NCI-H69 (cell line): ENCODE measurements at places on chromosomes 6 and 20.

DNA sequence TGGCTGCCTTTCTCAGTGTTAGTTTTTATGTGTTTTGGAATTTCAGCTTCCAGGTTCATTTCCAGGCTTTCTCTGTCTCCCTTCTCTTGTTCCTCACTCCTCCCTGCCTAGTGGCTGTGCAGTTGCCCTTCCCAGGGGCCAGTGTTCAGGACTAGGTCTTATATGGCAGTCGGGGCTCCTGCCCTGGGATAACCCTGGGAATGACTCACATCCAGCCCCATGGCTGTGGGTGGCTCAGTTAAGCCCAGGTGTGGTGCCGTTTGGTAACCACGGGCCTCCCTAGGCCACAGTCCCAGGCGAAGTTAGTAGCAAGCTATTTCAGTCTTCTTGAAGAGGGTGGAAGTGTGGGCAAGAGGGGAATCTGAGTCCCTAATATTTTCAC lies 57.4 kb upstream of the DDR1 start:
- DNase-seq = no peak

GRCh38 chr6:89251170-89251569 lies 34.0 kb upstream of the GABRR1 start:
- no peak for DNase-seq

DNA sequence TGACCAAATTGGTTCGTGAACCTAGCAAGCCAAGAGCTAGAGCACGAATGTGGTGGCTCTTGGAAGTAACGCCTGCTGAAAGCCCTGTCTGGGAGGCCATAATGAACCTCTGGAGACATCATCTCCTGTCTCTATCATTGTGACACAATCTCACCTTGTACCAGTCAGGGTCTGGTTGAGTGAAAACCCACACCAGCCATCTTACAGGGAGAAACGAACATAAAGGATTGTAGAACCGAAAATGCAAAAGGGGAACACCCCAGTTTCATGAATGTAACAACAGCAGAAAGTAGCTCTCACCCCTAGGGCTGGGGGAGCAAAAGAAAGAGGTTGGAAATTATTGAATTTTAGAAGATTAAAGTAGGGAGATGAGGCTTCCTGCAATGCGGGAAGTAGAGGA lies 50.9 kb upstream of the TAB2 start:
- no peak for DNase-seq

- peak; percentile 99 for DNase-seq
These were observed 109.0 kb downstream of the RALGAPA2 start for GRCh38 chr20:20603339-20603990.

DNA sequence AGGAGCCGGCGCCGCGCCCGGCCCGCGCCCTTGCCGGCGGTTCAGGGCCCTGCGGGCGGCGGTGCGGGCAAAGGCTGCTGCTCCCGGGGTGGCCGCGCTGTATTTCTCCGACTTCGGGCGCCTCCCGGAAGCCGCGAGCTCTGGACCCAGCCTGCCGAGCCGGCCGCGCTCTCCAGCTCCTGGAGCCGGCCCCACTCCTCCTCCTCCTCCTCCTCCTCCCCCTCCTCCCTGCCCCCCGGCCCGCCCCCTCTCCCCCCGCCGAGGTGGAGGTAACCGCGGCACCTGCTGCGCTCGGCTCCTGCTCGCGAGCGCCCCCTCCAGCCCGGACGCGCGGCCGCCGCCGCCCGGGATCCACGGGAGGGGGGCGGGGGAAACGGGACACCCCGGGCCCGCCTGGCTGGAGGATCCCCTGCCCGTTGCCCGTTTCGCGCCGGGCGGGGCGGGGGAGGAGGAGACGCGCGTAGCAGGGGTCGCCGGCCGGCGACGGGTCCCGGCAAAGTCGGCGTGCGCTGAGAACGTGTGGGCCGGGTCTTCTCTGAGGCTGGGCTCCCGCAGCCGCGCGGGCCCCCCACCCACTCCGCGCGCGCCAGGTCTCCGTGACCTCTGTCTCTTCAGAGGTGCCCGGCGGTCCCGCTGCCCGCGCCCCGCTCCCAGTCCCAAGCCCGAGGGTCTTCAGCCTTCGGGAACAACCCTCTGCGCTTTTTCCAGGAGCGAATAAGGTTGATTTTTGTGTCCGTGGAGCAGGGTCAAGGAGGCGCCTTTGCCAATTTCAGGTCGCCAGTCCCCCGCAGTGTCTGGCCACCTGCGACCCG lies at the start of gene SLC22A23:
SLC22A23 (minus strand) TSS at position 153 of the 812 bp plus-strand sequence. CDS start 491 bp downstream, outside the sequence.
- DNase-seq = peak; percentile 95

DNA sequence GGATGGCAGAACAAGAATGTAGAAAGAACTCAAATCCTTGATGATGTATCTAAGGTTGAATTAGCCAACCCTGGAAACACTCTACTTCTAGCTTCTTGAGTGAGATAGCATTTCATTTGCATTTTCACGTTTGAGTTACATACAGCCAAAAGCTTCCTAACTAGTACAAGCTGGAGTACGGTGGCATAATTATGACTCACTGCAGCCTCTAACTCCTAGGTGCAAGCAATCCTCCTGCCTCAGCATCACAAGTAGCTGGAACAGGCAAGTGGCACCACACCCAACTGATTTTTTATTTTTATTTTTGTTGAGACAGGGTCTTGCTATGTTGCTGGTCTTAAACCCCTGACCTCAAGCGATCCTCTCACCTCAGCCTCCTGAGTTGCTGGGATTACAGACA lies 36.5 kb upstream of the STK35 start:
- DNase-seq = no peak

DNA sequence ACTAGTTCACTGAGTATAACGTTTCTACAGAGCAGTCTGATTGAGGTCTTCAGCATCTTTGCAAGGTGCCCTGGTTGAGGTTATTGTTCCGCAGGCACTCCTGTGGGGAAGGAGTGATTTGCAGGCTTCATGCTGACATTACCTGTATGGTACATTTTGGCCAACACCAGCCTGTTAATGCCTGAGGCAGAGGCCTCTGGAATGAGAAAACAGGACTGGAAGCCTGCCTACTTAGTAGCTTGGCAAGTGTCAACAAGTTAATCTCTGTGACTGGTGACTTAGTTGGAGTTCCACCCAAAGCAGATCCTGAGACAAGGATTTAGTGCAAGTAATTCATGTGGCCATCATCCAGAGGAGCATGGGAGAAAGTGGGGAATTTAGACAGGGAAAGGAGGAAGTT lies 24.6 kb downstream of the MAS1 start:
- DNase-seq = no peak

GRCh38 chr6:56595490-56596122 lies 47.1 kb downstream of the DST start:
- DNase-seq = peak; percentile 78

GRCh38 chr20:59455402-59456341 lies 148.7 kb upstream of the PHACTR3 start:
- peak; percentile 65 for DNase-seq

DNA sequence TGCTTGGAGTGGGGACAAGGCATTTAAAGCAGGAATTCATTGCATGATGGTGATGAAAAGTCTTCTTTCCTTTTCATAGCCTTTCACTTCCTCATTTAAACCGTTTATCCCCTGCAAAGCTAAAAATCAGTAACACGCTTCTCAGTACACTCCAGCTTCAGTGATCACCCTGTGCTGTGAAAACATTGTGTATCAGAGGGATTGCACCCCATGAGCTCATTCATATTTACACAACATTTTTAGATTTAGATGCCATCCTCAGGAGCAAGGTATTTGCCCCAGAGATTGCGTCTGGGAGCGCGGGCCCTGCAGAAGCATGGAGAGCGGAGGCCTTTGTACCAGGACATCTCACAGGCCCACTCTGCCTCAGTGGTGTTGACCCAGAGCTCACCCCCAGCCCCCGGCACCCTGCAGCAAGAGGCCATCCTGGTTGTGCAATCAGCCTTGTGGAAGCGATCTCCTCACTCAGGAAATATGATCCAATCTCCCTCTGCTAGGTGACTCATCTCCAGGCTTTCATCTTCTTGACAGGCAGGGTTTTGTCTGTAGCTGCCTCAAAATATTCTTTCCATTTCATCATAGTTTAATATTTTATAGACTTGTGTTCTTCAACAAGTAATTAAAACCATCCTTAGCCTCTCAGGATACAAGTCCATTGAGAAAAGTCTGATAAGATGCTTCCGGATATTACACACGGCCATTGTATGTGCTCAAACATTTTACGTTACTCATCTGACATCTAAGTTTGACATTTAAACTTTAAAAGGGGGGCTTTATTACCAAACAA lies 38.9 kb upstream of the THBS2 start:
- no peak for DNase-seq

GRCh38 chr6:151130329-151130728 lies 109.4 kb upstream of the AKAP12 start:
- DNase-seq = no peak

GRCh38 chr6:77450924-77451323 lies 12.4 kb downstream of the HTR1B start:
- no peak for DNase-seq

GRCh38 chr20:34753706-34754461 lies 49.7 kb downstream of the TP53INP2 start:
- DNase-seq = no peak

DNA sequence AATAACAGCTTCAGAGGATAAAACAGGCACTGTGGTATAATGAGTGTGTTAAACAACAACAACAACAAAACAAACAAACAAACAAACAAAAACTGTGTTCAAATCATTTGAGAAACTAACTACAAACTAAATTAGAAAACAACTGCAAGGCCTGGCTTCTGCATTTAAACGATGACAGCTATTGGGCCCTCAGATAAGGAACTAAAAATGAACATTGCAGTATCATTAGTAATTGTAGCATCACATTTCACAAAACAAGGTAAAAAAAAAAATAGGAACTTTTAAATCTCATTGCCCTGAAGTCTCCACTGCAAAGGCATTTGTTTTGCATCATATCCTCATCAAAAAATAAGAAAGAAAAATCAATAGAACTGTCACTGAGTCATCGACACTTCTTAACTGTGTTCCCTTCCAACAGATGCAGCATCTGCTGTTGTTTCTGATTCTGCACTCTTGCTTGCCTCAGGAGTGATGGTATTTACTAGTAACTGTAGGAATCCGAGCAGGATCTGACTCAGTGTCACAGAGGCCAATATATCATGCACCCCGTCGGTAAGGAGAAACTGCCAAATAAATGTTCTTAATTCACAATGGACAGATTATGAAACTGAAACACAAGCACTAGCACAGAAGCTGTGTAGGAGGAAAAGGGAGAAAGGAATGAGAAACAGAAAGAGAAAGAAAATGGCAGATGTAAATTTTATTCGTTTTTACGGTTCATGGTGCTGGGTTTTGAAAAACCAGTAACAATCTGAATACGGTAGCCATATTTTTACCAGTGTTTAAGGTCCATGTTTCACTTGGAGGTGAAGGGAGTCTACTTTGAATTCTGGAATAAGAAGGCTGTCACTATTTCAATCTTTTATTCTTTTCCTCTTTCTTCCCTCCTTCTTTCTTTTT lies 365.7 kb upstream of the EPHA7 start:
- DNase-seq = peak; percentile 25

DNA sequence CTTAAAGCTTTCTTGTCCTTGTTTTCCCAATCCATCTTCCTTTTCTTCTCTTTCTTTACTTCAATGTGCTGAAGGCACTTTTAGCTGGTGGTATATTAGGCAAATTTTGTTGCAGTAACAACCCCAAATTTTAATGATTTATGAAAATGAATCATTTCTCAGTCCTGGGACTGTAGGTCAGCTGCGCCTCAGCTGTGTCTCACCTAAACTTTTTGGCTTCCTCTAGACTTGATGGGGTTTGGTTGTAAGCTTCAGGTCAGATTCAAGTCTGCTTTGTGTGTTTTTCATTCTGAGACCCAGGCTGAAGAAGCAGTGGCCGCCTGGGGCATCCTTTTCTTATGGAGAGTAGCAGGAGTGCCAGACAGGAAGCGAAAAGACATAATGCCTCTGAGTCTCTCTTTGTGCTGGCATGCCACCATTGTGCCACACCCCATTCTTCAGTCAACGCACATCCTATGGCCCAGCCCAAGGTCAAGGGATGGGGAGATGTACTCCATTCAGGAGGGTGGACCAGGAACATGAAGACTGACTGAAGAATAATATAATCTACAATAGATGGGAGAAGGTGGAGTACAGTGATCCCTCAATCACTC lies 28.9 kb upstream of the CD83 start:
- DNase-seq = peak; percentile 16

GRCh38 chr6:4588163-4588562 lies 188.0 kb upstream of the CDYL start:
- DNase-seq = no peak

- DNase-seq = no peak
These were observed 30.1 kb downstream of the ANKRD60 start for GRCh38 chr20:58198384-58198783.

GRCh38 chr6:137213813-137214212 lies 5.4 kb downstream of the IFNGR1 start:
- DNase-seq = no peak

- DNase-seq = no peak
These were observed 66.6 kb downstream of the PHACTR3 start for GRCh38 chr20:59670786-59671492.

DNA sequence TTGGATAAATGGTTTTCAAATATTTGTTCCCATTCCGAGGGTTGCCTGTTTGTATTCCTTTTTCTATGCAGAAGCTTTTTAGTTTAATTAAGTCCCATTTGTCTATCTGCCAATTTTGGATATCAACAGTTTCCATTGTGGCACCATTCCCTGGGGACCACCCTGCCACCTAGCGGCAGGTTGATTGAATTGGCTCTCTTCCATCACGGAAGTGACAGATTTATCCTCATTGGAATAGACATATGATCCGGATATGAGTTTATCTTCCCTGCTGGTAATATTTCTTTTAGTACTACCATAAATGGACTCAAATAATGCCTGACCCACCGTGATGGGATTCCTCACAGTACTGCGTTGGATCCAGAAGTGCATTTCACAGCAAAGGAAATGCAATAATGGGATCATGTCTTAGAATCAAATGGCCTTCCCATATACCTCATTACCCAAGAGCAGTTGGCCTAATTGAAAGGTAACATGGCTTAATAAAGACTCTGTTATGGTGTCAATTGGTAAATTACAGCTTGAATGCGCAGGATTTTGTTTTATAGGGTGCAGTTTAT lies 327.0 kb downstream of the BMP2 start:
- DNase-seq = peak; percentile 93

GRCh38 chr6:126753606-126754005 lies 364.9 kb upstream of the RSPO3 start:
- DNase-seq = no peak

DNA sequence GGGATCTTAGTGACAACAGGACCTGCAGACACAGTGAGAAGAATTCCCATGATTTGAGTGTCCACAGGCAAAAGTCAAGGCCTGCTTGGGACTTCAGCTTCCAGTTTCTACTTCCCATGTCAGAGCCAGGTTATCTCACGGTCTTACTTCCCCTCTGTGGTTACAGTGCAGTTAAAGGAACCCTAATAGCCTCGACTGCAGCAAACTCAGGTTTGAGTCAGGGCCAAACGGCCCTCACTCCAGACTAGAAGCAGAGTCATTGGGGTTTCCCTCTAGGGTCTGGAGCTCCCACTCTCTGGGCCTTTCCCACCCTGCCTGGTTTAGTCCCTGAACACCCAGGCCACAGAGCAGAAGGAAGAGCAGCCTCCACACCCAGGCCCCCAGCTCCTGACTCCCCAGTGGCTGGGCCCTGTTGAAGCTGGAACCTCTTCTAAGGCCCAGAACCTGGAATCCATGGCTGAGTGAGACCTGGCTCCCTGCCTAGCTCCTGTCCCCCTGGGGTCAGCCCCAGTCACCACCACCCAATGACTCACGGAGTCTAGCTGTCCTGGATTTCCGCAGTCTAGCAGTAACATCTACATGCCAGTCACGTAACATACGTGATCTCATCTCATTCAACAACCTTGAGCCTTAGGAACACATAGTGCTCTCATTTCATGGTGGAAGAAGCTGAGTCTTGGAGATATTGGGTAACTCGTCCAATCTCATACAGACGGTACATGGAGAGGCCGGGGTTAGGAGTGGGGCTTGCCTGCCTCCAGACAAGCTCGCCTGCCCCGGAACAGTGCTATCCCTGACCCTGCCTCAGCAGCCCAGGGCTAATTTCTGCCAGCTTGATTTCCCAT lies 9.2 kb upstream of the GHRH start:
- no peak for DNase-seq
